ENCODE measurements at places on chromosomes 5 and 9.

DNA sequence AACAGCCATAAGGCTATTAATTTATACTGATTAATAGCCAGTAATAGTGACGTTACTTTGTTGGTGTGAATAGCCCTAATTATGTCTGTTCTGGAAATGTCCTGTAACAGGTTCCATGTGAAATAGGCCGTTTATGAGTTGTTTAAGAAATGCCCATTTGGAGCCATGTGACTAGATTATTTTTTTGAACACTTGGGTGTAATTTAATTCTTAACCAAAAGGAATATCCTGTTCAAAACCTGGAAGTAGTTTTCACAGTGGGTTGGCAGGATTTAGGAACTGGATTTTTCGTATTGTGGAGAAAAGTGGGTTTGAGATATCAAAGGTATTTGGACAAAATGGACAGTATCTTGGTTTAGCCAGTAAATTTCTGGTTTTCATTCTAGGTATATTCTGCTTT, 1.3 kb downstream of the TENT2 start:
- DNase-seq, result no peak

DNA sequence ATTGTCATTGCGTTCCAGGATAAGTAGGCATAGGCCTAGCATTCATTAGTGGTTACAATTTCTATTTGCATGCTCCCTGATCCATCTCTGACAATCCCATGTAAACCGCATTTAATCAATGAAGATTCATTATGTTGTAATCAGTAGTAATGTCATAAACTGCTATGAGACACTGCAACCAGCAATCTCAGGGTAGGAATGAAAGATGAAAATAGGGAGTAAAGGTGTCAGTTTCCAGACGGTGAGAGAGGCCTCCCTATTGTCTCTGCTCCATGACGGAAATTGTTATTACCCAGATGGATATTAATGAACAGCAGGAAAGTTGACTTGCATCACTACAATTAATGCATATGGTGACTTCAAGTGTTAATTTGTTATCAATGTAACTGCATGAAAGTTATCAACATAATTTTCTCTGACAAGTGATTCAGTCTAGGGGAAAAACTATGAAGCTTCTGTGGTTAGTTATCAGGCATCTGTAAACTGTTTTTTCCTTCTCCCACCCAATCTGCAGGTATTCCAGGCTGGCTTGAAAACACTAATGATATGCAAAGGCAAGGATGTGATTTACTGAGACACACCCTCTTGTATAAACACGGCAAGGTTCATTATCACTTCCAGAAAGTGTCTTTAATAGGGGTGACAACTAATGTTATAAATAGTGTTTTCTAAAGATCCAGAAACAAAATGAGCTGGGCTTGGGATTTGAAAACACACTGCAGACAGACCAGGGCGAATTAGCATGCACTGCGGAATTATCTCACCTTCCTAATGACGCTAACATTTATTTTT, 73.5 kb downstream of the ZNF622 start:
- DNase-seq, result no peak

GRCh38 chr5:150202501-150202900, 12.6 kb downstream of the SLC6A7 start:
- DNase-seq, result no peak

- no peak for DNase-seq
These were observed 198.2 kb downstream of the GLIS3 start for GRCh38 chr9:4101667-4102066.

DNA sequence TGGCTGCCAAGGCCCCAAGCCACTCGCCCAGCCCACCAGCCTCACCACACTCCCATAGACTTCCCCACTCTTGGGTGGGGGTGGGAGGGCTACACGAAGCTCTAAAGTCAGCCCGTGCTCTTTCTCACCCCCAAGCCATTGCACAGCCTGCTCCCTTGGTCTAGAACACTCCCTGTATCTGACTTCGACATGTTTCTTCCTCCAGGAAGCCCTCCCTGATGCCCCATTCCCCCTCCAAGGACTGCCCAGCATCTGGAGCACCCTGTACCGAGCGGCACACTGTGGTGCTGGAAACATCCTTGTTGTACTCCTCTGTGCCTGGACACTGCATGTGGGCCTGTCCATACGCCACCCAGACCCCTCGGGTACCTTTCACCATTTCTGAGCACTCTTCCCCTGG, 49.4 kb upstream of the KCNMB1 start:
- DNase-seq, result no peak

GRCh38 chr9:95087659-95088242, 229.8 kb downstream of the FANCC start:
- DNase-seq, result no peak

- peak; percentile 34 for DNase-seq
These were observed 7.7 kb downstream of the IL17B start for GRCh38 chr5:149371296-149371962.

DNA sequence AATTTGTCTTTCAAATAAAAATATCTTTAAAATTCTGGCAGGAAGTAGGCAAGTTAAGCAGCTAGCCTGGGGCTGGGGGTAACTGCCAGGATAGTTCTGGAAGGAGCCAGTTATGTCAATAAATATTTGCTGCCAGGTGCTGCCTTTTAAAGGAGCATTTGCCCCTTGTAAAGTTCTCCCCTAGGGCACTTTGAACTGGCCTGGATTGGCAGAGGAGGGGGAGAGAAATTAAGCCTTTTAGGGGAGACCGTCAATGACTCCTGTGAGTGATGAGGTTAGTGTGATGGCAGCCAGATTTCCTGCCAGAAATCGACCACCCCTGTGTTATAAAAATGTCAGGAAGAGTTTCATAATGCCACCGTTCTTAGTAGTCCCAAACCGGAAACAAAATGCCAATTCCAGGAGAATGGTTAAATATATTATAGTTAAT, 89.8 kb upstream of the ELL2 start:
- DNase-seq, result no peak

DNA sequence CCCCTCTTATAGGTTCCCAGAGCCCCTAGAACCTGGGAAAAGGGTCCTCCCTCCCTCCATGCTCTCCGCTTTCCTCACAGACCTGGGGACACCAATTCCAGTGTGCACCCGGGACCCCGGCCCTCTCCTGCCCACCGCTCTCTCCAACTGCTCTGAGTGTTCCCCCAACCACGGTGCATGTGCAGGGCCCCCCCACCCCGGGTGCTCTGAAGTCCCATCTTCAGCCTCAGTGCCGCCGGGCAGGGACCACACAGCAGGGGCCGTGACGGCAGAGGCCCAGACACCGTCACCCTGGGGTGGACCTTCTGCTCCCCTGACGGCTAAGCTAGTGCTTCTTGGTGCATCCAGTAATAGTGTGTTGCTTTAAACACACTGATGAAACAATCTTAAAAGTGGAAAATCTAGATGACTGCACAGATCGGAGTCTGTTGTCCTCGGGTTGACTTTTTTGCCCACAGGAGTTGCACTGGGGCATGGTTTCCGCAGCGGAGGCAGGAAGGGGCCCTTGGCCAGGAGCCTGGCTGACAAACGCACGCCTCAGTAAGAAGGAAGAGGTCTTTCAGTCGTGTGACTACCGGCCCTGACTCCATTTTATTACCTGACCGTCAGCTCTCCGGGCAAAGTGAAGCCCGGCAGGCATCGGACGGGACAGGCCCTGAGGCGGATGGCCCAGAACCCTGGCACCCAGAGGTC, 36.2 kb upstream of the SLC6A3 start:
- DNase-seq, result no peak

DNA sequence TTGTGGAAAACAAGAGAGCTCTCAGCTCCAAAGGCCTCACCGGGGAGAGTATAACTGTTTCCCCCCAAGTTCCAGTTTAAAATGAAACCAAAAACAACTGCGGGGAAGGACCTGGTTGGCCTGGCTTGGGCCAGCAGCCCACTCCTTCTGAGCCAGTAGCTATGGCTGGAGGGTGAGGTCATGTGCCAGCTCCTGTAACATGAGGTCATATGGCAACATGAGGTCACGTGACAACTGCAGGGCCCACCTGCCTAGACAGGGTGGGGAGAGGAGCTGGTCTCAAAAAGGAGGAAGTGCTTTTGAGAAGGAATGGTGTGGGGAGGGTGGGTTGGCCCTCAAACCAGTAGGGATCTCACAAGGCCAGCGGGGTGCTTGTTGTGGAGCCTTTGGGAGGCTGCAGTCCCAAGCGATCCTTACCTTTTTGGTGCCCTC, 29.3 kb upstream of the CRB2 start:
- DNase-seq, result no peak

DNA sequence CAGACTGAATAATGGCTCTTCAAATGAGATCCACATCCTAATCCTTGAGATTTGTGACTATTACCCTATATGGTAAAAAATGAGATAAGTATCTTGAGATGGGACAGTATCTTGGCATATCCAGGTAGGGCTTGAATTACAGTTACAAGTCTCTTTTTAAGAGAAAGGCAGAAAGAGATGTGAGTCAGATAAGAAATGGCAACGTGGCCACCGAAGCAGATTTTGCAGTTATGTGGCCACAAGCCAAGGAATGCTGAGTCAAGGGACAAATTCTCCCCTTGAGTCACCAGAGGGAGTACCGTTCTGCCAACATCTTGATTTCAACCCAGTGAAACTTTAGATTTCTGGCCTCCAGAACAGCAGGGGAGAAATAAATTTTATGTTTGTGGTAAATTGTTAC, 1983.0 kb upstream of the C9orf72 start:
- DNase-seq, result peak; percentile 63

DNA sequence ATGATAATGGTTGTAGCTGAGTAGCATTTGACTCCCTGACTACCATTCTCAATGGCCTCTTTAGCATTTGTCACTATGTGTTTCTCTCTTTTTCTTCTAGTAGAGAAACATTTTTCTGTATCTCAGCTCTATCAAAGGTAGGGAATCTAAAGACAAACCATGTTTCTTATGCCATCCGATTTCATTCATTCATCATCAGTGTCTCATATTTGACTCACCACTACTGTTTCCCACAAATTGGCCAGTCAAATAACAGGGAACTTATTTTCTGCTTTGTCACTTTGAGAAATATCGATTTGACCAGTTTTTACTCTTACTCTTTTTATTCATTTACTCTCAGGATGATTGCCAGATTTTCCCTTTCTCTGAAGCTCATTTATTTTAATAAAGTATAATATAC, 282.3 kb downstream of the TMEM167A start:
- peak; percentile 11 for DNase-seq

- DNase-seq, result peak; percentile 66
These were observed 72.9 kb downstream of the RFK start for GRCh38 chr9:76321195-76321828.

GRCh38 chr9:109369285-109369684, 48.4 kb upstream of the EPB41L4B start:
- no peak for DNase-seq

DNA sequence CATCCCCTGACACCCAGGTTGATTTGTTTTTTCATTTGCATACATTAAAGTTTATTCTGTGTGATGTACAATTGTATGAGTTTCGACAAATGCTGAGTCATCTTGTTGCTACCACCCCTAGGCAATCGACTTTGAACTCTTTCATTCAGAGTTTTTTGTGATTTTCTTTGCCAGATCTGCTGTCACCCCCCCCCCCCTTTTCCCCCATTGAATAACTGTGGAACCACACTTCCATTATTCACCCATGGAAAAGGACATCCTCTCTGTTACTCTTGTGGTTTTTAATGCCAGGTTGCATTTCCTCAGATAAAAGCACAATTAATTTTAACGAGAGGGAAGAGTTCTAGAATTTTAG, 13.7 kb upstream of the FAM120AOS start:
- peak; percentile 30 for DNase-seq

DNA sequence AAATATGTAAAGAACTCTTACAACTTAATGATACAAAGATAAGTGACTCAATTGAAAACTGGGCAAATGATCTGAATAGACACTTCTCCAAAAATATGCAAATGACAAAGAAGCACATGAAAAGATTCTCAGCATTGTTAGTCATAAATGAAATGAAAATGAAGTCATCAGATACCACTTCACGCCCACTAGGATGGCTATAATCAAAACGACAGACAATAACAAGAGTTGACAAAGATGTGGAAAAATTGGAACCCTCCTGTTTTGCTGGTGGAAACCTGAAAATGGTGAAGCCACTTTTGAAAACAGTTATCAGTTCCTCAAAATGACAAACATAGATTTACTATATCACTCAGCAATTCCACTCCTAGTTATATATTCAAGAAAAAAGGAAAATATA, 7.9 kb upstream of the SYK start:
- no peak for DNase-seq

- no peak for DNase-seq
These were observed 145.9 kb upstream of the ADCY2 start for GRCh38 chr5:7250004-7250403.

DNA sequence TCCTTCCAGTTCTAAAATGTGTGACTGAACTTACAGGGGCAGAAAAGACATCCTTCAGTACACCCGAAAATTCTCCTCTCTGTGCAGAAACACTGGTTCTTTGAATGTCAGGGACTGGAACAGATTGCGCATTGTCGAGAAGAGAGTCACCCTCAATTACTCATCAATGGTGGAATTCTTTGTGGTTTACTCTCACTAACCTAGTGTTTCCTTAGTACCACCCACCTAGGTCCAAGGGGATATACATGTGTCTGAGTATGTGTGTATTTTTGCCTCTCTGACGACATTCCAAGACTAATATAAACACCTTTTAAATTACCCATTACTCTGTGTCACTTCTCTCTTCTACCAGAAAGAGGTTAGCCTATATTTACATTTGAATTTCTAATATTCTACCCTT, 660.8 kb downstream of the TLE1 start:
- peak; percentile 91 for DNase-seq

DNA sequence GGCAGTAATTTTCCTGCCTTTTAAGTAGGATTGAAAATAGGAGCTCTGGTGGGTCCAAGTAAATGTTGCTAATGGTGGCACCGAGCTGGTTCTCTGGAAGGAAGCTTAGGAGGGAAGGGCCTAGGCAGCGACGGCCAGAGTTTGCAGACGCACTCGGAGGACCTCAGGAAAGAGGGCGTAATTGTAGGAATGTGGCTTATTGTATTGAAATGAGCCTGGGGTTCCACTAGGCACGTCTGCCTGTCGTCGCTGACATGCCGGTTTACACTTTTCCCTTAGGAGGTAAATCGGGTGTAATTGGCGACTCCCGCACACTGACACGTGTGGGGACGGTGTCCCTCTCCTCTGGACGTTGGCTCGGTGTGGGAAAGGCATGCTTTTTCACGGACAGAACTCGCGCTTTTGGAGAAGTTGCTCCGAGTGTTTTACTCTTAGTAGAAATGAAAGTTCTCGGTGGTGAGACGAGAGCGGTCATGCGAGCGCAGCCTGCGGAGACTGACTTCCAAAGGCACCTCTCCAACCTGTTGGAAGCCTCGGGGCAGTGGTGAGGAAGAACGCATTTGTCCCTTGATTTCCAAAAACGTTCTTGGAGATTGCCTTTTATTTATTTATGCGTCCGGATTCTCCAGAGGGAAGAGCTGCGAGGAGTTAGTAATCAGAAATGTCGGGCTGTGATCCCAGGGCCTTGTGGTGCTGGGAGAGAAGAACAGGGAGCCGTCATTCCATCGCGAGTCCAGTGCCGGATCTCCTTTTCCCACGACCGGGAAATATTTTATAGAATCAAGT, 1.3 kb downstream of the NR4A3 start:
- DNase-seq, result no peak

GRCh38 chr9:14661421-14662059, 31.7 kb downstream of the ZDHHC21 start:
- DNase-seq, result no peak

Measured in foreskin keratinocyte (primary cell).